Skeletal muscle cell (primary cell): ENCODE measurements at places on chromosomes 5 and 9.

- no peak for DNase-seq
Observed at GRCh38 chr9:36158122-36158521, 11.1 kb upstream of the CCIN start.

DNA sequence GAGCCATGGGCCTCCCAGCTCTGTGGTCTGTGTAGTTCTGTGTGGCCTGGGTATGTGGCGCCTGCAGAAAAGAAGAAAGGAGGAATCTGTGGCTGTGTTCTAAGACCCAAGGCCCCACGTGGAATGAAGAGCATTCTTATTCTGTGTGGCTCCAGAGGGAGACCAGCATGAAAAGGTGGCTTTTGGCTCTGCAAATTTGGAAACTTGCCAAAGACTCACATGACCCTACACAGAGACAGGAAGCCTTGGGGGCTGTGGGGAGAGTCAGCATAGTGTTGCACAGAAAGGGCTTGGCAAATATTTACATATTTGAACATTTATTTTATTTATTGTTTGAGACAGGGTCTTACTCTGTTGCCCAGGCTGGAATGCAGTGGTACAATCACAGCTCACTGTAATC lies 193.3 kb downstream of the TMEM38B start:
- no peak for DNase-seq

DNA sequence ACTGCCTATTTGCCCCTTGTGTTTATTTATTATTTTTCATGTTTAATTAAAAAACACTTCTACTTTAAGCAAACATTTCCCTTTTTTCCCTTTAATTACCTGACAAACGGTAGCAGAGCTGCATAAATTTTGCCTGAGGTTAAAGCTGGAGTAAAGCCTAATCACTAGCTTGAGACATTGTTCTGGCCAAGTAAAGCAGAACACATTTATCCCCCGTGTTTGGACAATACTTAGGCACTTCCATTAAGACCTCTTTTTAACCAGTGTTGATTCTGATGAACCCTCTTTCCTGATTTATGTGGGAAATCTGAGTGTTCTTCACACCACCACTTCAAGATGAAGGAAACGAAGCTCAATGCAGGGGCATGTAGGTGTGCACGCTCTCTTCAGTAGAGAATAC lies 54.5 kb downstream of the BNC2 start:
- DNase-seq = no peak

DNA sequence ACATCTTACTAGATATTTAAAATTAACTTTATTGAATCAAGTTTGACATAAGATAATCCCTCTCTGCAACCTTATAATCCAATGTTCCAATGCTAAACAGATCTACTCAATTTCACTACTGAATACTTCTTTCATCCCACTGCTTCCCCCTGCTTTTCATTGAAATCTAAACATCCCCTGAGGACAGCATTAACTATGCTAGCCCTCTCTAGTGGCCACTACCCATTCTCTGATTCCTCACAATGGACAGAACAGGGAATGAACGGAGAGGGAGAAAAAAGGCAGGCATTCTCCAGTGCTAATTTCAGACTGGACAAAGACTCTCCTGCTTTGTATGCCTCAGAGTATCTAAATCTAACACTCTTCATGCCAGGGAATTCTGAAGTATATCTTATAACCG lies 54.3 kb upstream of the RGS7BP start:
- no peak for DNase-seq

- no peak for DNase-seq
Observed at GRCh38 chr9:87216897-87217455, 269.7 kb upstream of the GAS1 start.

- no peak for DNase-seq
Observed at GRCh38 chr9:74742792-74743730, 144.7 kb downstream of the TRPM6 start.

GRCh38 chr9:120878188-120879130 lies 1.5 kb upstream of the PHF19 start:
- no peak for DNase-seq

GRCh38 chr5:87722286-87722685 lies 309.6 kb upstream of the CCNH start:
- no peak for DNase-seq

GRCh38 chr5:174166231-174167079 lies 120.9 kb downstream of the NSG2 start:
- DNase-seq = no peak

DNA sequence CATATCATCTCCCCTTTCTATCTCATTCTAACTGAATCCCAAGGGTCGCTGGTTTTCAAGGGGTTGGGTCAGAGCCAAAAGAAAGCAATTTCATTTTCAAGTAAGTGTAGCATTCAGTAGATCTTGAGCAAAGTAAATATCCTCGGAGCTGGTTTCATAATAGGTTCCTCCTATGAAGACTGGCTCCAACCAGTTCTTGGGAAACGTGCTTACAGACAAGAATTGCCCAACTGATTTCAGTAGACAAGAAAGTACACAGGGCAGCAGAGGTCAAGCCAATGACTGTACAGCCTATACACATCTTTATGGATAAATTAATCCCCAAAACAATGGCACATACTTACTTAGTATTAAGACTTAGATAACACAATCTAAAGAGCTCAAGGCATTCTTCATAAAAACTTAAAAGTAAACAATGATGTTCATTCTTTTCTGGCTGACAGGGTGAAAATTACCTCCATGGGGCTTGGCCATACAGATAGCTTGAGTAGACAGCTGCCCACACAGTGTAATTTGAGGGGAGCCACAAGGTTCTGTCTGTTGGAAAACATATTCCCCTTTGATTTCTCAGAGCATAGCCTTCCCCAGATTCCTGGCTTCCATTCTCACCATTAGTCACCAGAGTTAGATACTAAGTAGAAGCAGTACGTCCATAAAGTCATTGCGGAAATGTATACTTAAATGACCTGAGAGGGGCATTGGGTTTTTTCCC lies 163.9 kb downstream of the ARRDC3 start:
- DNase-seq = peak; percentile 94

DNA sequence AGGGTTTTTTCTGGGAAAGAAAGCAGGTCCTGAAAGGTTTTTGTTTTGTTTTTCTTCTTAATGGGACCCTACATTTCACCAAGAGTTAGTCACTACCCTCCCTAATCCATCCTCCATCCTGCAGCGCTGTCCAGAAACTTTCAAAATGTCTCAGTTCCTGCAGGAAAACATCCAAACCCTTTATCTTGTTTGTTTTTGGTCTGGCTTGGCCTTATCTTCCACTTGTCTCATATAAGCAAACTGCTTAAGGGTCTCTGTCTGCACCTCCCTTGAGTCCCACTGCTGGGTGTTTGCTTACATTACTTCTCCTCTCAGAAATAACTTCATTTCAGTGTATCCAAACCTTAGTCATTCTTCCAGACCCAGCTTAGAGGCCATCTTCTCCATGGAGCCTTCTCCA lies 11.0 kb upstream of the TRAF1 start:
- no peak for DNase-seq

DNA sequence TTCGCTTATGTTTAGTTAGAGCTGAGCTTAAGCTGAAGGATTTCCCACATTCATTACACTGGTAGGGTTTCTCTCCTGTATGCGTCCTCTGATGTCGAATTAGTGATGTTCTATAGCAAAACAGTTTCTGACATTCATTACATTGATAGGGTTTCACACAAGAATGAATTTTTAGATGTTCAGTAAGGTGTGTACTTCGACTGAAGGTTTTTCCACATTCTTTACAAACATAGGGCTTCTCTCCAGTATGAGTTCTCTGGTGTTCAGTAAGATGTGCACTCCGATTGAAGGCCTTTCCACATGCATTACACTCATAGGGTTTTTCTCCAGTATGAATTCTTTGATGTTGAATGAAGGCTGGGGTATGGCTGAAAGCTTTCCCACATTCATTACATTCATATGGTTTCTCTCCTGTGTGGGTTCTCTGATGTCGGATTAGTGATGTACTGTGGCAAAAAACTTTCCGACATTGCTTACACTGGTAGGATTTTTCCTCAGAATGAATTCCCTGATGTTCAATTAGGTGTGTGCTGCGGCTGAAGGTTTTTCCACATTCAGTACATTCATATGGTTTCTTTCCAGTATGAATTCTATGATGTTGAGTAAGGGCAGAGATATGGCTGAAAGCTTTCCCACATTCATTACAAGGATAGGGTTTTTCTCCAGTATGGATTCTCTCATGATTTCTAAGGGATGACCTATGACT lies 14.6 kb downstream of the ZNF883 start:
- no peak for DNase-seq

- no peak for DNase-seq
Observed at GRCh38 chr5:50800410-50800809, 134.0 kb downstream of the PARP8 start.

- DNase-seq = no peak
Observed at GRCh38 chr5:7348168-7348854, 47.6 kb upstream of the ADCY2 start.

- no peak for DNase-seq
Observed at GRCh38 chr5:115735108-115735998, 81.1 kb downstream of the CDO1 start.

- no peak for DNase-seq
Observed at GRCh38 chr5:2129568-2130272, 247.0 kb upstream of the IRX4 start.

- no peak for DNase-seq
Observed at GRCh38 chr9:76034049-76034448, 143.6 kb downstream of the PCSK5 start.

DNA sequence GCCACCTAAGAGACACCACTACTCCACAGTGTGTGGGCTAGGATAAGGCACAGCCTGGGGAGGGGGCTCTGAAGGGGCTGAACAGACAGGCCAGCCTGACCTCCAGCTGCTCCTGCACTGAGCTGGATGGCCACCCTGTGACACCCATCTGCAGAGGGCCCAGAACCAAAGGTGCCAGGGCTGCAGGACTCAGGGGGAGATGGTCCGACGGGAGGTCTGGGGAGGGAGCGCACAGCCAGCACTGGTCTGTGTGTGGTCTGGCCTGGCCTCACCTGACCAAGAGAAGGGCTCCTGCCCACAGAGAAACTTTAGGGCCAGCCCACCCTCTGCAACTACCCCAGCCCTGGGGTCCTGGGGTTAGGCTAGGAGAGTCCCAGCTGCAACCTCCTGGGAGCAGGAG lies 789 bp downstream of the LTC4S start:
- no peak for DNase-seq

GRCh38 chr5:59829922-59830321 lies 63.6 kb downstream of the PDE4D start:
- DNase-seq = no peak

- no peak for DNase-seq
Observed at GRCh38 chr9:660227-660626, 181.3 kb upstream of the DMRT1 start.

- no peak for DNase-seq
Observed at GRCh38 chr5:33692980-33693379, 198.8 kb downstream of the ADAMTS12 start.

DNA sequence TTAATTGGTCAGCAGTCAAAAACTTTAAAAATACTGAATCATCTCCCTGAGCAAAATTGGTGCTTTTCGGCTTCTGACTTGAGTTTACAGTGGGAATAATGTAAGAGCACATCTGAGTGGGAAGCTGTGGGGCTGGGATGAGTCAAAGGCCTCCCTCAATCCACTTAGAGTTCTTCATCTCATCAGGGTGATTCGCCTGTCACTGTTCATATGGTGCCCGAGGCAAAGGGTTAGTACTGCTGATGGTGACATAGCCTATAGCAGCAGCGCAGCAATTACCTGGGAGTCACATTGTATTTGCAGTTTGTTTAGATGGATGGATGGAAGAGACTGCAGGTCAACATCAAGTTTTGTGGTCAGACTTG lies 113.8 kb upstream of the ZNF608 start:
- no peak for DNase-seq

GRCh38 chr5:107464876-107465275 lies 205.9 kb downstream of the EFNA5 start:
- DNase-seq = no peak
